Naive thymus-derived CD4-positive, alpha-beta T cell (primary cell): ENCODE measurements at places on chromosomes 7 and 10. TPM values are rescaled to one million over a fixed set of nuclear protein-coding genes. Genes with fewer than 3 reads are reported as not detected.

The ANKRD22 gene
- total RNA-seq, result 0.18 and 0.41 TPM in 2 replicates

DNA sequence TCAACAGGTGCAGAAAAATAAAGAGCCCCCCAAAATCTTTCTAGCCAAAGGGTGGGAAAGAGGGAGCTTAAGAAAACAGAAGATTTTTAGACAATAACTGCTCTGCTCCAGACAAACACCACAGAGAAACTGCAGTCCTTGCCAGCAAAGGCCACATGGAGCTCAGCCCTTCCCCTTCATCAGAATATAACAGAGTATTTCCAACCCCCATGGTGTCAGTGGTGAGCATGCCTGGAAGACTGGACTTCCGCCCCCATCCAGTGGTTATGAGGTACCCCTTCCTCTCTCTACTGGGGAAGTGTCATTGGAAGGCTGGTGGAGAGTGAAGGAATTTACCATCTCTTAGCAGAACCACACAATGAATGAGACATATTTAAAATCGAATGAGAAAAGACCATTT lies 1007.3 kb upstream of the CELF2 start:
- DNase-seq, result no peak

DNA sequence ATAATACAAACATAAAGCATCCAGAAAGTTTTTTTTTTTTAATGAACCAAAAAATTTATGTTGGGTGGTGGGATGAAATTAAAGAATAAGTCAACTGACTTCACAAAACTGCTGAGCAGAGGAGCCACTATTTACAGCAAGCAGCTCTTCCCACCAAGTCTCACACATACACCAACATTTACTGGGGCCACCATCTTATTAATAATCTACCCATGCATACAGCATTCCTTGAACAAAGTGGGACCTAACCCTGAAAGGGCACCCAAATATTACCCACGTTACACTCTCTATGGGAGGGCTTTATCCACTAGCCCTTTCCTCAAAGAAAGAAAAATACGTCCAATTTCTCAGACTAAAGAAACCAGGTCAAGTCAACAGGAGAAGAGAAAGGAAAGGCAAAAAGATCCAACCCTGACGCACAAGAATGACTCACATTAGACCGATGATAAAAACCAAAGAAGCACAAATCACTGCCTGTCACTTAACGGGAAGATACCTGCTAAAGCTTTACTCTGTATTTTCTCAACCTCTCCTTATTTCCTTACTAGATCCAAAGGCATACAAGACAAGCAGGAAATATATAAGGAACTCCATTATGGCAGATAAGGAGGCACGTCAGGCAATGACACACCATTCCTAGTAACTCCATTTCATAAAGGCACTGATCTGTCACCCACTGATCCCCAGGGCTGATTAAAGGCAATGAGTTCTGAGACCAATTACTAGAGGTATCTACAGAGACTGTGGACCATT lies 141.8 kb upstream of the ASAH2 start:
- no peak for DNase-seq

DNA sequence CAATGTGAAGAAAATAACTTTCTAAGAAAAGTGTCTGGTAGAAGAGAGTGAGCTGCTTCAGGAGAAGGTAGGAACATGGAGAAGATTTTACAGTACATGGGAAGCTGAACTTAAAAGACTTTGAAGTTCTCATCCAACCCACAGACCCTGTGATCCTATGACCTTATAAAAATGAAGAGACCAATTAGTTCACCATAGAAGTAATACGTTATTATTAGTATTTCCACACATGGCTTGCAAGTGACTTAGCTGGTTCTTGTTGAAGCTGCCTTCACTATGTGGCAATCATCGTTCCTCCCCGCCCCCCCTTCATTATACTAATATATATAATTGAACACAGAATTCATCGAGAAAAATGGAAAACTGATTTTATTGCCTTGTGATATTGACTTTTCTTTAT lies 129.1 kb downstream of the SND1 start:
- no peak for DNase-seq

The IFIT2 gene
- 5.4 and 6.0 TPM in 2 replicates for total RNA-seq

- no peak for DNase-seq
Measured at GRCh38 chr10:133038036-133038823, 49.5 kb upstream of the ADGRA1 start.

GRCh38 chr10:116723428-116724281 lies 18.7 kb downstream of the HSPA12A start:
- DNase-seq, result peak; percentile 81

The LGI1 gene
- not detected in 2 replicates for total RNA-seq

The AKR1C2 gene
- not detected for total RNA-seq

DNA sequence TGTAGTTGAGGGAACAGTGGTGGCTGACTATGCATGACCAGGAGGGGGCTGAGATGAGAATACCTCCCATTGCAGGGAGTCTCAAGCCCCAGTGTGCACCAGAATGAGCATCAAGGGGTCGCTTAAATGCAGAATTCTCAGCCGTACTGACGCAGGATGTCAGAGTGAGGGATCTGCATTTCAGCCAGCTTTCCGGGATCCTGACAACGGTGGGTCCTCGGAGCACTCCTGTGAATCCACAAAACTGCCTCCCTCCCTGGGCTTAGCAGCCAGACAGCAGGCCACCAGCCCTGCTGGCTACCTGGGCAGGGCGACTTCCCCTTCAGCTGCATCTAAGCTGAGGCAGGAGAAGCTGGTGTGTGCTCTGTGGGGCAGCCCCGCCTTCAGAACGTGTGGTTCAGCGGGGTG lies 21.8 kb upstream of the LOXL4 start:
- no peak for DNase-seq

The KCNMA1 gene
- total RNA-seq, result not detected

The PDIA4 gene
- 73.7 TPM for total RNA-seq

The FEZF1 gene
- not detected for total RNA-seq

DNA sequence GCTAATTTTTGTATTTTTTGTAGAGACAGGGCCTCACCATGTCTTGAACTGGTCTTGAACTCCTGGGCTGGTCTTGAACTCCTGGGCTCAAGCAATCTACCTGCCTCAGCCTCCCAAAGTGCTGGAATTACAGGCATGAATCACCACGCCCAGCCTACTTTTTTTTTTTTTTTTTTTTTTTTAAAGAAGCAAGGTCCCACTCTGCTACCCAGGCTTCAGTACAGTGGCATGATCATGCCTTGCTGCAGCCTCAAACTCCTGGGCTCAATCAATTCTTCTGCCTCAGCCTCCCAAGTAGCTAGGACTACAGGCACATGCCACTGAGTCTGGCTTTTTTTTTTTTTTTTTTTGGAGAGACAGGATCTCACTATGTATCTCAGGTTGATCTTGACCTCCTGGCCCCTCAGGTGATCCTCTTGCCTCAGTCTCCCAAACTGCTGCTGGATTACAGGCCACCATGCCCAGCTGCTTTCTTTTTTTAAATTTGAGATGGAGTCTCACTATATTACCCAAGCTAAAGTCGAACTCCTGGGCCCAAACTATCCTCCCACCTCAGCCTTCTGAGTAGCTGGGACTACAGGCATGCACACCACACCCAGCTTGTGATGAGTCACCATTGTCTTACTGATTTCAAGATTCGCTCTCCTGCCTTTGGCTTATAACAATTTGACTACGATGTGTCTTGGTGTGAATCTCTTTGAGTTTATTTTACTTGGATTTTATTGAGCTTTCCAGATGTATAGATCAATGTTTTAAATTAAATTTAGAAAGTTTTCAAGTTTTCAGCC lies 9.0 kb downstream of the RPEL1 start:
- DNase-seq, result no peak

The PTF1A gene
- total RNA-seq, result not detected

The NPC1L1 gene
- total RNA-seq, result 0.22 TPM

The IRF5 gene
- 33.2 TPM for total RNA-seq

DNA sequence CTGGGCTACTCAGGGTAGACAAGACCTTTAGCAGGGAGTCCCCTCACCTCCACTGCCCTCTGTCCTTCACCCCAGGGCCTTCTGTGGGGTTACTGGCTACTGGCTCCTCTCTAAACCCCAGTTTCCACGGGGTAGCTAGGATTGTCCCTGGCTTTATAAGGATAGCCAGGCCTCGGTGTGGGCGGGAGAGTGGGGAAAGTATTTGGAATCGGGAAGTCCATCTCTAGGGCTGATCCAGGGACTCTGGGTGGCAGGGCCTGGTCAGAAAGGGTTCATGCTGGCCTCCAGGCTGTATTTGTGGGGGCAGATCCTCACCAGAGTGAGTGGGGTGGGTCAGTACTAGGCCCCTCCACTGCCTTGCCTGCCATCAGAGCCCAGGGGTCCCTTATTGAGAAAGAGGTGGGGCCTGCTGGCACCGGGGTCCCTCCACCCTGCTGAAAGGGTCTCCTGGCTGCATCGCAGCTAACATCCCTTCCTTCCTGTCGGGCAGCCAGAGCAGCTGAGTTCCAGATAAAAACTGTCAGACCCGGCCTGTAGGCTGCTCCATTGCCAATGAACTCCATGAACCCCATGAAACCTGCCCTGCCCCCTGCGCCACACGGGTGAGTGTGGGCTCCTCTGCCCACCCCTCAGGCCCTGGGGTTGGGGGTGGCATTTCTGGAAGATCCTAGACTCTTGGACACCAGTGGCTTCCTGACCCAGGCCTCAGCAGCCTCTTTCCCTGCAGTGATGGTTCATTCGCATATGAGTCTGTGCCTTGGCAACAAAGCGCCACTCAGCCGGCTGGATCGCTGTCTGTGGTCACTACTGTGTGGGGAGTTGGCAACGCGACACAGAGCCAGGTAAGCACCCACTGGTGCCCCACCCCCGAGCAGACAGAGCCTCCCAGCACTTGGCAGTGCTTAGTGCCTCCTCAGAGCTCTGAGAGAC lies 7.3 kb downstream of the ZMIZ2 start:
- DNase-seq, result no peak

GRCh38 chr7:10436302-10436701 lies 537.4 kb upstream of the PHF14 start:
- no peak for DNase-seq

DNA sequence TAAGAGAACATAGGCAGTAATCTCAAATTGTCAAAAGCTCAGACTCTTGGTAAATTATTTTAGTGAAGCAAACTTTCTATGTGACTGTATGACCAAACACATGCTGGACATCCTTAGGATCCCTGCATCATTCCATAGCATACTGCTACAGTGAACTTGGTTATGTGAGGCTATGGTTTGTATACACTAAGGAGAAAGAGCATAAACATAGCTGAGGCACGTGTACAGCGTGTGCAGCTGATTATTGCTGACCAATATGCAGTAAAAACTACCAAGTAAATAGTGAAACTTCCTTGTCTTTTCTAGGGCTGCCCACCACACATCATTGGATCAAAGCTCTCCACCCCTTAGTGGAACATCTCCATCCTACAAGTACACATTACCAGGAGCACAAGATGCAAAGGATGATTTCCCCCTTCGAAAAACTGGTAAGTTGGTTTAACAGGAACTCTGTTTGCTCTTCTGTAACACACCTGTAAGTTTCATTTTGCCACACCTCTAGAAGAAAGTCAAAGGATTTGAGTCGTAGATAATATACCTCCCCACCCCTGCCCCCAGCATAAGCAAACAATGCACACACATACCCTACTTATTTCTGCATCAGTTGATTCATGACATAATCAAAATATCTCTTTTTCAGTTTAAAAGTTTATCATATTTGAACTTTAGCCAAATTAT lies 98.2 kb downstream of the HDAC9 start:
- DNase-seq, result no peak

GRCh38 chr7:54810401-54810800 lies 51.4 kb upstream of the SEC61G start:
- DNase-seq, result no peak

The HOXA3 gene
- not detected in 2 replicates for total RNA-seq

- DNase-seq, result peak; percentile 18
Measured at GRCh38 chr10:93703066-93703465, 674 bp upstream of the FRA10AC1 start.

DNA sequence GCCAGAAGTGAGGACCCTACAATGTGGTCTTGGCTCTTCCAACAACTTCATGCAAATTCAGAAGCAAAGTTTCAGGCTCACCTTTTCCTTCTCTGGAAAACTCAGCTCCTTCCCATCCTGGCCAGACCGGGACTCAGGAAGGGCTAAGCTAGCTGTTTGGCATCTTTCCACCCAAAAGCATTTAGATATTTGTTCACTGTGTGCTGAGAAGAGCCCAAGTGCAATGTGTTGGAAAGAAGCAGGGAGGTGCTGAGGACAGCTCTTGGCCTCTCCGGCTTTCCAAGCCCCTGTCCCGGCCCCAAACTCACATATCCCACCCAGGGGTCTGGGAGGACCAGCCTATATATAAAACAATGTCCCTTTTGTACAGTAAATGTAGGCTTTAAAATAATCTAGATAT lies 44.5 kb downstream of the MKI67 start:
- no peak for DNase-seq

- DNase-seq, result no peak
Measured at GRCh38 chr10:71974489-71975021, 10.4 kb downstream of the CHST3 start.

DNA sequence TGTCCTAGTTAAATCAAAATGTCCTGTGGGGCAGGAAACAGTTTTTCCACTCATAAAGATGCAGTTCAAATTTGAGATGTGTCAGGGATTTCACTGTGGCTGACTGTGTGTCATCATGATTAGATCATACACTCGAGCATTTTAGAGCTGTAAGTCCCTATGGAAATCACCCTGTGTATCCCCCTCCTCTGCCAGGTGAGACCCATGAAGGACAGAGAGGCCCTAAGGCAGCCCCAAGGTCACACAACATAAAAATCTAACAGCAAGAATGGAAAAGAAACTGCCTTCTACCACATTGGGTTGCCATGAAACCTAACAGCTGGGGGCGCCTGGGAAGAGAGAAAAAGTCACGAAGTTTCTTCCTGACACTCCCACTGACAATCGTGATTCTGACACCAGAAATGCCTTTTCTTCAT lies 135.8 kb downstream of the KCNMA1 start:
- DNase-seq, result no peak

The ZEB1 gene
- 80.9 TPM for total RNA-seq

- no peak for DNase-seq
Measured at GRCh38 chr10:4474829-4475228, 351.2 kb upstream of the AKR1E2 start.

- DNase-seq, result no peak
Measured at GRCh38 chr10:50326757-50327701, 75.7 kb upstream of the ASAH2 start.

- no peak for DNase-seq
Measured at GRCh38 chr10:100534726-100535125, 1.0 kb upstream of the HIF1AN start.

- DNase-seq, result no peak
Measured at GRCh38 chr7:155164316-155164715, 94.2 kb downstream of the HTR5A start.

The PVRIG gene
- 37.0 TPM for total RNA-seq

- peak; percentile 67 for DNase-seq
Measured at GRCh38 chr7:150668472-150668911, 17.0 kb upstream of the GIMAP2 start.

GRCh38 chr7:157669768-157670351 lies 333.1 kb downstream of the DNAJB6 start:
- DNase-seq, result no peak

The KCNIP2 gene
- 2.6 TPM for total RNA-seq

The PMS2 gene
- 12.5 TPM for total RNA-seq

DNA sequence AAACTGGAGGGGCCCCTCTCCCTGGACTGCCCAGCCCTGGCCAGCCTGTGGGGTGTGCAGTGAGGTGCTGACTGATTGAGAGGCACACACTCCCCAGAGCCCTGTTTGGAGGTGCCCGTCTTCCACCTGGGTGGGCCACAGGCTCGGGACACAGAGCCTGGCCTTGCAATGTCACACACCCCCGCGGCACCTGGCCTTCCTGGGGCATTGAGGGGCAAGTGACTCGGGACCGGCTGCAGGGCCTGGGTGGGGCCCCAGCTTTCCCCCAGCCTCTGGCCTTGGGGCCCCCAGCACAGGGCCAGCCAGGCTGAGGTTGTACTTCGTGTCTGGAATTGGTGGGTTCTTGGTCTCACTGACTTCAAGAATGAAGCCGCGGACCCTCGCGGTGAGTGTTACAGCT lies 13.9 kb upstream of the NKX6-2 start:
- DNase-seq, result no peak

The LRIT1 gene
- not detected for total RNA-seq
